Ureter (tissue), 1 donor: ENCODE measurements at places on chromosomes 16 and 17. TPM values are rescaled to one million over a fixed set of nuclear protein-coding genes. Genes with fewer than 3 reads are reported as not detected.

Gene TNS4
- total RNA-seq, result 53.1 TPM

DNA sequence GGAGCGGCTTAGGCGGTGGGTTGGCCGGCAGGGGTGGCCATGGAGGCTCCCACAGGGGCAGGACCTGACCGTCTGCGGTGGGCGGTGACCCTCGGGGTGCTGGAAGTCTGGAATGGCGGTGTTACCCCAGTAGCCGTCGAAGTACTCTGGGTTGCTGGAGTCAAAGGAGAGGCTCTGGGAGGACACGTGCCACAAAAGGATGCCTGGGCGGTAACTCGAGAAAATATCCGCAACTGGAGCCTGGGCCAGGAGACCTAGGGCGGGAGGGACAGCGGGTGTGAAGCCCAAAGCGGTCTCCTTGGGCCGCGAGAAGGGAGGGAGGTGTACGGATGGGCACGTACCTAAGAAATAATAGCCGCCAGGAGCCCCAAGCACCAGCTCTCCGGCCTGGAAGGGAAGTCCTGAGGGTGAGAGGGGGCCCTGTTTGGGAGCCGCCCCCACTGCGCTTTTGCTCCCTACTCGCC is 4.6 kb downstream of the ITGA2B start:
- DNase-seq, result no peak

- DNase-seq, result no peak
Measured at GRCh38 chr17:4083187-4083586, 59.6 kb downstream of the ZZEF1 start.

GRCh38 chr16:87570938-87571867 is 31.1 kb upstream of the JPH3 start:
- peak; percentile 68 for DNase-seq

Gene LGALS9
- total RNA-seq, result 80.7 TPM

- DNase-seq, result no peak
Measured at GRCh38 chr17:80797741-80798594, 193.7 kb upstream of the CHMP6 start.

DNA sequence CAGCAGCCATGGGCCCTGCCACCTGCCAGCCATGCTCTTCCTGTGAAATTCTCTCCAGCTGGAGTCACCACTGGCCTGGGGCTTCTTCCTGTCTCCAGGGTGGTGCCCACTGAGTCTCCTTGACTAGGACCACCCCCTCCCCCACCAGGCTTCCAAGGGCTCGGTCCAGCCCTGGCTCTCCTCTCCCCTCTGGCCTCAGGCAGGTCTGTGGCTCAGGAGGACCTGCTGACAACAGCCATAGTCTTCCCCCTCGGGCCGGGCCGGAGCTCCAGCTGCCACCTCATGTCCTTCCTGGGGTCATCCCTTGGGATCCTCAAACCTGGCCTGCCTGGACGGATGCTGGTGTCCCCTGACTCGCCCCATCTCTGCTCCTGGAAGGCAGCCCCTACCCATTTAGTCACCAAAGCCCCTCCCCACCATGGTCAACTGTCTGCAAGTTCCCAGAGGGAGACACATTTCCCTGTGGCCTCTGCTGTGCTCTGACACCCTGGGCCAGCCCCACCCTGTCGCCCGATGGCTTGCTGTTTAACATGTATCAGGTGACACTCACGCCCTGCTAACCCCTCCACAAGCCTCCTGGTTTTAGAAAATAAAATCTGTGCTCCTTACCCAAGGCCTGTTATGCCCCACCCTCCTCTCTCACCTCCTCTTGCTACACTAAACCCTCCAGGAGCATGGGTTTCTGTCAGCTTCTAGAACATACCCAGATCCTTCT is 186.2 kb downstream of the RBFOX3 start:
- no peak for DNase-seq

DNA sequence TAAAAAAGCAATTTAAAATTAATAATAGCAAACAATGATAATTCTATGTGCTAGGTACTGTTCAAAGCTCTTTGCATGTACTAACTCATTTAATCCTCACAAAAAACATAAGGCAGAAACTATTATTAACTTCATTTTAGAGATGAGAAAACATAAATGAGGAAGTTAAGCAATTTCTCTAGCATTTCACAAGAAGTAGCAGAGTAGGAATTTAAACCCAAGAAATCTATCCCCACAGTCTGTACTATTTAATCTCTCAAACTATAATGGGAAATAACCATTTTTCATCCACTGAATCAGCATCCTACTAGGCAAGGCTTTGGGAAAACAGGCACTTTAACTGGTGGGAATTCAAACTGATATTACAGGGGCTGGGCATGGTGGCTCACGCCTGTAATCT is 42.2 kb upstream of the INTS2 start:
- no peak for DNase-seq

DNA sequence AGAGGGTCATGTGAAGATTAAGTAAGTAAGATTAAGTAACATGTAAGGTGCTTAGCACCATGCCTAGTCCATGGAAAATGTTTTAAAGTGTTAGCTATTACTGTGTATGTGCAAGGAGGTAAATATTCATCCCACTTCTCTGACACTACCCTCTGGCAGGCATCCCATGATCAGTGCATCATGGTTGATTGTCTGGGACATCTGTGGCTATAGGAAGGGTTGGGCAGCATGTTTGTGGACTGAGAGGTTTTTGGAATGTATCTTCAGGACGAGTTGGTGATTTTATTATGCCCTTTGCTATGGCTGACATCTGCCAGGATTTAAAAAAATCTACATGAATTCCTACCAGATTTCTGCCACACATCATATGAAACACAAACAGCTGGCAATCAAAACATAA is 6.5 kb upstream of the TAOK1 start:
- no peak for DNase-seq

DNA sequence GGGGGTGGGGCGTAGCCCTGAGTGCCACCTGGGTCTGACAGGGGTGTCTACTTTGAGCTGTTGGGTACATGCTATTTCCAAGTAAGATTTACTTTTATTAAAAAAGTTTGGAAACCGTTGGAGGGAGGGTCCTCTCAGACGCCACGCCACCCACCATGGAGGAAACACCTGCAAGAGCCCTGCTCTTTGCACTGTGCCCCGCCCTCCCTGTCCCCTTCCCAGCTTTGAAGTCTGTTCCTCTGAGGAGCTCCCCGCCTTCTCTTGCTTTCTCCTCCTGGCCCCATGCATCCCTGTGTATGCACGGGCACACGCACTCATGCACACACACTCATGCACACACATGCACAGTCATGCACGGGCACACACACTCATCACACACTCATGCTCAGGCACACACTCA is 15.5 kb downstream of the ADGRG1 start:
- no peak for DNase-seq

Gene CCL4
- 6.1 TPM for total RNA-seq

Gene WFDC1
- 63.5 TPM for total RNA-seq

GRCh38 chr17:47257651-47258339 is 4.2 kb downstream of the ITGB3 start:
- no peak for DNase-seq

GRCh38 chr17:4632581-4632920 is 8.9 kb downstream of the ALOX15 start:
- DNase-seq, result no peak

- peak; percentile 50 for DNase-seq
Measured at GRCh38 chr16:79970551-79971236, 370.2 kb upstream of the MAF start.

DNA sequence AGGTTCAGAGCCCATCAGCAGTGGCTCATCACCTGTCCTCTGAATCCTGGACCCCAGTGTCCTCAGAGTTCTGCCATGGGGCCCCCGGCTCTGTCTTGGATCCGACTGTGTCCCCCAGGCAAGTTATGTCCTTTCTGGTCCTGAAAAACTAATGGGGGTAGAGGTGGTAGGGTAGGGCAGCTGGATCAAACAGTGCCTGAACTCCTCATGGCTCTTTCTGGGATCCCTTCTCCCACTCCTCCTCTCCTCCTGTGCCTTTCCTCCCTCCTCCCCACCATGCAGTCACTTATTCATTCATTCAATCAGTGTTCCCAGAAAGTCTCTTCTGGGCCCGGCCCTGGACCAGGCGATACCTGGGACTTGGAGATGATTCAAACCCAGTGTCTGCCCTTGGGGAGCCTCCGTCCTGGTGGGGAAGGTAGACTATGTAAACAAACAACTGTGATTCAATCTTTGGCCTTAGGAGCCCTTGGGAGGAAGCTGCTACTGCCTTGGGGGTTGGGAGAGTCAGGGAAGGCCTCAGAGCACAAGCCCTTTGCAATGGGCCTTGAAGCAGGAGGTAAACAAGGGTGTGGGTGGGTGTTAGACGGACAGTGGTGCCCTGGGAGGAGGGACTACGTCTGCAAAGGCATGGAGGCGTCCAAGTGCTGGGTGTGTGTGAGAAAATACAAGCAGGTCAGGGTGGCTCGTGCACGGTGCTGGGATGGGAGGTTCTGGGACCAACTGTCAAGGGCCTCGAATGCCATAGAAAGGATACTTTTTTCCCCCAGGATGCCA is 6.4 kb upstream of the FAM83G start:
- no peak for DNase-seq

GRCh38 chr17:45246861-45247428 is 14.9 kb downstream of the SPATA32 start:
- no peak for DNase-seq

GRCh38 chr16:933581-933980 is 37.2 kb downstream of the LMF1 start:
- no peak for DNase-seq
